ENCODE measurements at places on chromosomes 3 and 15. TPM values are rescaled to one million over a fixed set of nuclear protein-coding genes. Genes with fewer than 3 reads are reported as not detected.

CX3CR1 gene
- total RNA-seq = 0.21 TPM

GNL3 gene
- 172 TPM for total RNA-seq

GALK2 gene
- total RNA-seq = 31.1 TPM

P2RY13 gene
- total RNA-seq = not detected

CFAP20DC gene
- total RNA-seq = 2.4 TPM
